CD4-positive, alpha-beta T cell (primary cell): ENCODE measurements at places on chromosomes 11 and 22.

DNA sequence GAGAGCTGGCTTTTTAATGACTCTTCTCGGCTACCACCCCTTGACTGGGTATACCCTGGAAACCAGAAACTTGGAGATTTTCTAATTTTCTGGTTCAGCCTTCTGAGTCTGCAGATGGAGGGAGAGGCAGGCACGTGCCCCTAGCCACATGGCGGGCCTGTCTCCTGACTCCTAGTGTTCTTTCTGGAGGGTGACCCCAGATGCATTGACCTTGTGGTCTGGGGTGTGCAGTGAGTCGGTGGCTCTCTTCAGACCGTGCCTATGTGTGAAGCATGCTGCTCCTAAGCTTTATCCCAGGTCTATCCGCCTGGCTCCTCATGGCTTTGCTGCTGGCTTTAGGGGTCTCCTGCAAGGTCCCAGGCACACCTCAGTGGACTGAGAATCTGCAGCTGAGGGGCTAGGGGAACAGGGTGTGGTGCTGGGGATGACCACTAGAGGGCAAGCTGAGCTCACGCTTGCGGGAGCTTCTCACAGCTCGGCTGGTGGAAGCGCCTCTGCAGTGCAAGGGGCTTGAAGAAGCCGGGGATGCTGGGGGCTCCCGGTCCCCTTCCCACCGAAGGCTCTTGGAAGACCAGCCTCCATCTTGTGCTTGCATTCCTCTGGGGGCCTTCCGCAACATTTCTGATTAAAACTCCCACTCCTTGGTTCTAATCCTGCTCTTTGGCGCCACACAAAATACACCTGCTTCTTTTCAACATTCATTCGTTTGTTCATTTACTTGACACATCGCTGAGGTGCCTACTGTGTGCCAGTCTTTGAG is 51.8 kb downstream of the OTOG start:
- peak; percentile 69 for DNase-seq
- H3K4me3 ChIP-seq, result no peak overlapping the region
- no peaks in the 10 kb centered on the region for H3K27me3 ChIP-seq
- no peaks in the 10 kb centered on the region for H3K36me3 ChIP-seq
- H3K27ac ChIP-seq, result no peak overlapping the region

- no peaks in the 10 kb centered on the region for H3K36me3 ChIP-seq
- no peaks in the 10 kb centered on the region for H3K4me1 ChIP-seq
- H3K27ac ChIP-seq, result no peak overlapping the region
- H3K27me3 ChIP-seq, result no peaks in the 10 kb centered on the region
- H3K4me3 ChIP-seq, result no peak overlapping the region
Observed at GRCh38 chr11:126487711-126488110, 132.2 kb downstream of the ST3GAL4 start.

DNA sequence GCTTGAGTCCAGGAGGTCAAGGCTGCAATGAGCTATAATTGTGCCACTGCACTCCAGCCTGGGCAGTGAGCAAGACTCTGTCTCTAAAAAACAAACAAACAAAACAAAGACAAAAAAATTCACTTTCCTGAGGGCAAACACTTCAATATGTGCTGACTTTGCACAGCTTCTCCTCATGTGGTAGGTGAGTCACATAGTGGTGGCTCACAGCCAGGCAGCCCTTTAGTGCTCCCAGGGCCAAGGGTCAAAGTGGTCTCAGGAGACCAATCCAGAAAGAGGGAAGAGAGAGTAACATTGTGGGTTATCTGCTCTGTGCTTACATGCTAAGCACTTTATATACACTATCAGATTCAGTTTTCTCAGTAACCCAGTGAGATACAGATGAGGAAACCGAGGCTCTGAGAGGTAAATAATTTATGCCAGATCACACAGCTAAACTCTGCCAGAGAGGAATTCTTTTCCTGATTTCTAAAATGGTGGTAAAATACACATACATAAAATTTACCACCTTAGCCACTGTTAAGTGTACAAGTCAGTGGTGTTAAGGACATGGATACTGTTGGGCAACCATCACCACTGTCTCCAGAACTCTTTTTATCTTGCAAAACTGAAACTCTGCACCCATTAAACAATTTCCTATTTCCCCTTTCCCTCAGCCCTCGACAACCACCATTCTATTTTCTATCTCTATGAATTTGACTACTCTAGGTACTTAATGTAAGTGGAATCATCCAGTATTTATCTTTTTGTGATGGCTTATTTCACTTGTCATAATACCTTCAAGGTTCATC is 231.7 kb upstream of the NARS2 start:
- peaks cover 2% of the 10 kb centered on the region for H3K27me3 ChIP-seq
- no peak overlapping the region for H3K4me3 ChIP-seq
- no peaks in the 10 kb centered on the region for H3K4me1 ChIP-seq
- H3K36me3 ChIP-seq, result no peaks in the 10 kb centered on the region
- DNase-seq, result no peak

GRCh38 chr11:110362971-110363509 is 66.6 kb upstream of the RDX start:
- no peak overlapping the region for H3K4me3 ChIP-seq
- no peak for DNase-seq
- H3K36me3 ChIP-seq, result no peaks in the 10 kb centered on the region
- no peaks in the 10 kb centered on the region for H3K4me1 ChIP-seq
- H3K27ac ChIP-seq, result no peak overlapping the region

DNA sequence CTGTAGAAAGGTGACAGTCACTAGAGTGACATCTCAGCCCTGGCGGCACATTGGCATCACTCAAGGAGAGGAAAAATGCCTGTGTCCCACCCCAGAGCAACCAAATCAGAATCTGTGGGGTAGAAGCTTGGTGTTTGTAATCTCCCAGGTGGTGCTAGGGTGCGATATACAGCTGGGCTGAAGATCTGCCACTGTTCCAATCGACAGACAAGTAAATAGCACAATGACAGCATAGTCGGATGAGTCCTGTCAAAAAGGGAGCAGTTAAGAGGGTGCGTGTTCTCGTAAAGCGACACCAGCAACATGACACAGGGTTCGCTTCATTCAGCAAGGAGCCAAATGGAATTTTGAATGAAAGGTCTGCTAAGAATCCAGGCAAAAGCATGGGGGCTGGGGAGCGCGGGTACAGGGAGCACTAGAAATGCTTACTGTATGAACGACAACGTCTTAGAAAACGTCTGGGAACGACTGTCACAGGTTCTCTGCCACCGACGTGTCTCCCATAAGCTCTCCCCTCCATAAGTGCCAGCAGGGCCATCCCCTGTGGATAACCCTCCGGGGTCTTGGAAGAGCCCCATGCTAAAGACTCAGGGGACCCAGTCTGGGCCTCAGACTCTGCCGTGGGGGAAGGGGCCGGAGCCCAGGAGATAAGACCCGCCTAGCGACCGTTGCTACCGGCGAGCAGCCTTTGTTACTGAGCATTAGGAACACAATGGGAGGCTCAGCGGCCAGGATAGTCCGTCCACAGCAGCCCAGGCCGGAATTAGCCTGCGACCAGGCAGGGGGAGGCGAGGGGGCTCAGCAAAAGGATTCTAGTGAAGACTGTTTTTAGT is 20.8 kb downstream of the ADA2 start:
- H3K4me3 ChIP-seq, result no peak overlapping the region
- H3K36me3 ChIP-seq, result peaks cover 50% of the 10 kb centered on the region
- H3K4me1 ChIP-seq, result peaks cover 3% of the 10 kb centered on the region
- no peaks in the 10 kb centered on the region for H3K27me3 ChIP-seq
- DNase-seq, result no peak

DNA sequence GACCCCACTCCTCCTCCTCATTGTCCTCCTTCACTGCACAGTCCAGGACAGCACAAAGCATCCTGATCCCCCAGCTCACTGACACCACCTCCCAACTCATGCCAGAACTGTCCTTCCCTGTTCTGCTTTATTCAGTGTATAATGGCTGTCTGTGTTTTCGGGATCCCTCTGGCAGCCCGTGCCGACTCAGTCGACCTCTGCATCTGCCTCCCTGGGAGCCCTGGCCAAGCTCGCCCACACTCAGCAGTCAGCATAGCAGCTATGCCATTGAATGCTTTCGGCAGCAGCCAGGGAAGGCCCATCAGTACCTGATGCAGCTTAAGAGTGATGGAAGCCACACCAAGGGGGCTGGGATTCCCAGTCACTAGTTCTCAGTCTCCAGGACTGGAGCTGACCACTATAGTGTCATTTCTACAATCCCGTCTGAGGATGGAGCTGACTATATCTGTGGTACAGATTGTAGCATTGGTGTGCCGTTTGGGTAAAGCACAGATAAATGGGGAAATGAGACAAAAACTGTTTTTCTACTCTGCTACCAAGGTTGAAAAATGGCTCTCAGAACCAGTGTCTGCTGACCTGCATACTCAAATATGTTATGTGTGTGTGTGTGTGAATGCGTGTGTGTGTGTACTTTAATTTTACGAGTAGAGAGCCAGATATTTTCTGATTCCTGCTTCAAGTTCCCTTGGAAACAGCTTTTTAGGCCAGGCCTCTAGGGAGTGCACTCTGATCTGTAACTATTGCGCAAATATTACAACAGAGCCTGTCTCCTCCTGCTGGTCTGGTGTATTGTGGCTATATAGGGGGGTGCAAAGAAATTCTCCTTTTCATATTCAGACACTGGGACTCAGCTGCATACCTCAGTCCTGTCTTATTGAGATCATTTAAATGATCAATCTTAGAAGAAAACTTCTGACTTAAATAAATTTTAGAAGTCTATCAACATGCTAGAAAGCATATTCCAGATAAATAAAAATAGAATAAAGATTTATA is 78.8 kb upstream of the TOP3B start:
- no peak for DNase-seq
- H3K27me3 ChIP-seq, result peaks cover 15% of the 10 kb centered on the region
- no peaks in the 10 kb centered on the region for H3K4me1 ChIP-seq
- no peaks in the 10 kb centered on the region for H3K36me3 ChIP-seq
- H3K4me3 ChIP-seq, result no peak overlapping the region
- H3K27ac ChIP-seq, result no peak overlapping the region

DNA sequence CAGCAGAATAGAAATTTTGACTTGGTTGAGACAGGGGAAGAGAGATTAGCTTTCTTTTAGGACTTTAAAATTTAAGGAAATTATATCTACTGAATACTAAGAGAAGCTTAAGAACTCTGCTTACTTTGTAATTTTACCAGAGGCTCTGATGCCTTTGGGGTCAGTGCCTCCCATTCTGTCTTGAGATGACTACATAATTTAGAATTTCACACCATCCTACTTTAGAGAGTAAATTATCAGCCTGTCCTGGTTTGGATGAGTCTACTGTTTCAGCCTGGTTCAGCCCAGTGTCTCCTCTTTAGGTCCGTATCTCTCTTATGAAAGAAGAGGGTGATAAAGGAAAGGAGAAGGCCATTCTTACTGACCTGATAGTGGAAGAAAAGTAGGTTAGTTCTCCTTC is 9.8 kb downstream of the NUCB2 start:
- no peaks in the 10 kb centered on the region for H3K36me3 ChIP-seq
- DNase-seq, result no peak

DNA sequence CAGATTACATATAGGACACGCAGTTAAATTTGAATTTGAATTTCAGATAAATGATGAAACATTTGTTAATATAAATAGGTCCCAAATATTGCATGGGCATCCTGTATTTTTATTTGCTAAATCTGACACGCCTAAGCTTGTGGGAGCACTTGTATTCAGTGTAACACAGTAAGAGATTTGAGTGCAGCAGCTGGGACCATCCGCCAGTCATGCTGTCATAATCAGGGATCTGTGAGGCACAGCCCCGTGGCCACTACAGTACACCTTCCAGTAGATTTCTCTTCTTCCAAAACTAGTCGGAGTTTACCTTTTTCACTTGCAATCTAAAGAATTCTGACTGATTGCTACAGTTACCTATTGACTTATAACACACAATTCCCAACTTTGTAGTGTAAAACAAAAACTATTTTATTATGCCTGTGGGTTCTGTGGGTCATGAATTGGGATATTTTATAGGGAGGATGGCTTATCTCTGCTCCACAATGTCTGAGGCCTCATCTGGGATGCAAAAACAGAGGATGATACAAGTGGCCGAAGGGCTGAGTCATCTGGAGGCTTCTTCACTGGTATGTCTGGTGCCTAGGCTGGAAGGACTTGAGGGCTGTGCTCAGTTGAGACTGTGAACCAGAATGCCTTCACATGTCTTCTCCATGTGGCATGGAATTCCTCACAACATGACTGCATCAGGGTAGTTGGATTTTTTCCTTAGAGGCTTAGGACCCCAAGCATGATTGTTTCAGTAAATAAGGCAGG is 74.1 kb downstream of the PRSS23 start:
- no peaks in the 10 kb centered on the region for H3K4me1 ChIP-seq
- H3K4me3 ChIP-seq, result no peak overlapping the region
- H3K36me3 ChIP-seq, result no peaks in the 10 kb centered on the region

- no peak overlapping the region for H3K27ac ChIP-seq
- H3K4me3 ChIP-seq, result no peak overlapping the region
- H3K36me3 ChIP-seq, result no peaks in the 10 kb centered on the region
- H3K27me3 ChIP-seq, result no peaks in the 10 kb centered on the region
Observed at GRCh38 chr11:45337583-45338360, 51.6 kb upstream of the SYT13 start.

DNA sequence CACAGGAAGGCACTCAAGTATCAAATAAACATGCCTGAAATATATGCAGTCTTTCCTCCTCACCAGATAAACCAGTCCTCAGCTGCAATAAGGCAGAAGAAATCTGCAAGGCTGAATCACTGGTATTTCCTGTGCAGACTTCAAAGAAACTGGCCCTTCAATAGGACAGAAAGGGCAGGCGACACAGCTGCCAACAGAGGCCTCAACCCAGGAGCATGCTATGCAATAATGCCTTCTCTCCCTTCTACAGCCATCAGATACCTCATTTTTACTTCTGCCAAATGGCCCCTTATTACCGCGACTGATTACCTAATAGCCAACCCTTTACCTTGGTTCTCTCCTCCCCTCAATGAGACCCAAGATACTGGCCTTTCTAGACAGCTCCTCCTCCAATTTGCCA is 8.0 kb downstream of the NUMA1 start:
- no peak overlapping the region for H3K4me3 ChIP-seq
- H3K27me3 ChIP-seq, result no peaks in the 10 kb centered on the region
- no peak for DNase-seq
- peaks cover 11% of the 10 kb centered on the region for H3K36me3 ChIP-seq
- H3K4me1 ChIP-seq, result peaks cover 18% of the 10 kb centered on the region

DNA sequence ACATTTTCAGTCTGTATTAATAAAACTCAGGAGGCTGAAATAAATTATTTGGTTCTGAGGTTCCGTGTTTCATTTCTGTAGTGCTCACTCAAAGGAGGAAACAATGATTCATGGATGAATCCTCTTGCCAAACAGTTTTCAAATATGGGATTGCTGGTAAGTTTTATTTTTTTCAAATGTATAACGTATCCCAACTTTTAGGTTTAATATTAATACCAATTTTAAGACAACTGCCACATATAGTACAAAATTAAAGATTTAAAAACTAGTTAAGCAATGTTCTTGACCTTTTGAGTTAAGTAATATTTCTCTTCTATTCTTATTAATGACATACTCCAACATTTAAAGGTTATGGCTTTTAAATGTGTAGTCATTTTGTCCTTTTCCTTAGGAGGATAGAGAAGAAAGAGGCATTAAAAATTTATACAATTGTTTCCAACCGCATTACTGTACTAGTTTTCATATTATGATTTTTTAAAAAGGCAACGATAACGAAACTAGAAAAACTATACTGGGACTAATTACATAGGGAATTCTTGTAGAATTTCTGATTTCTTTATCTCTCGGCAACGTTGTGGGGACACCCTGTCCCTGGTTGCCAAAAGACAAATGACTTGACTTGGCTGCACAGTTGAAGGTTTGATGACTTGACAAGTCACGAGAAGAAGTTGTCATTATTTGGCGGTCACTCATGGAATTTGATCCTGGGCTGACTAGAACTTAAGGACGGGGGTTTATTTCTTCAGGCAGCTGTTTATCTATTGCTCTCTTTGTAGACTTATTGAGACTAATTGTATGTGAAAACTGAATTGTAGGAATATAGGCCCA is 69.1 kb upstream of the ADSL start:
- peak overlapping the region; percentile 49 for H3K27ac ChIP-seq
- H3K4me3 ChIP-seq, result peak overlapping the region; percentile 53
- H3K4me1 ChIP-seq, result peaks cover 24% of the 10 kb centered on the region
- no peaks in the 10 kb centered on the region for H3K27me3 ChIP-seq
- H3K36me3 ChIP-seq, result peaks cover 72% of the 10 kb centered on the region
- DNase-seq, result no peak
